ENCODE measurements at places on chromosomes 12 and 14. TPM values are rescaled to one million over a fixed set of nuclear protein-coding genes. Genes with fewer than 3 reads are reported as not detected.

DNA sequence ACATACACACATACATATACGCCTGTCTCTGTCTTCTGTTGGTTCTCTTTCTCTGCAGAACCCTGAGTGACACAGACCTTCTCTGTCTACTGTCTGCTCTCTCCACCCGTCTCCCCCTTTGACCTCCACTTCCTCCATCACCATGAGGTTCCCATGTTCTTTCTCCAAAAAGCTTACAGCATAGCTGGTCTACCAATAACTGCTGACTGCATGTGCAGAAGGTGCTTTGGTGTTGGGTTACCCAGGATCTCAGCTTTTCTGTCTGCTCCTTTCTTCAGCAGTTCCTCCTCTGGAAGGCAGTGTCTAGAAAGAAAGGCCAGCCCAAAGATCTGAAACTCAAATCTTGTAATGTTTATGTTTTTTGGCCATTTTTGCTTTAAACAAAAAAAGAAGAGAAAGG is 125.6 kb downstream of the SMOC1 start:
- no peak for DNase-seq

GLS2 gene
- total RNA-seq, result 5.4 TPM

GRCh38 chr12:52687497-52688385 is 7.5 kb upstream of the KRT1 start:
- no peak for DNase-seq

DNA sequence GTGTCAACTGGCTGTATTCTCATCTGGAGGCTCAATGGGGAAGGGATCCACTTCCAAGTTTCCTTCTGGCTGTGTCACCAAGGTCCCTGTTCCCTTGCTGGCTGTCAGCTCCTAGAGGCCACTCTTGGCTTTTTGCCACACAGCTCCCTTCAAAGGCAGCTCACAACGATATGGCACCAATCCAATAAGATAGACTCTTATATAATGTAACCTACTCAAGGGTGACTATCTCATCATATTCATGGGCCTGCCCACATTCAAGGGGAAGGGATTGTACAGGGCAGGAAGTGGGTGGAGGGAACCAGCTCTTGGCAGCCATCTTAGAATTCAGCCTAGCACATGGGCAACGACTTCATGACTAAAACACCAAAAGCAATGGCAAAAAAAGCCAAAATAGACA is 98.7 kb upstream of the PLXNC1 start:
- no peak for DNase-seq

KRT7 gene
- 2.4 TPM for total RNA-seq

- DNase-seq, result no peak
Observed at GRCh38 chr12:88600272-88600671, 20.0 kb upstream of the KITLG start.

DNA sequence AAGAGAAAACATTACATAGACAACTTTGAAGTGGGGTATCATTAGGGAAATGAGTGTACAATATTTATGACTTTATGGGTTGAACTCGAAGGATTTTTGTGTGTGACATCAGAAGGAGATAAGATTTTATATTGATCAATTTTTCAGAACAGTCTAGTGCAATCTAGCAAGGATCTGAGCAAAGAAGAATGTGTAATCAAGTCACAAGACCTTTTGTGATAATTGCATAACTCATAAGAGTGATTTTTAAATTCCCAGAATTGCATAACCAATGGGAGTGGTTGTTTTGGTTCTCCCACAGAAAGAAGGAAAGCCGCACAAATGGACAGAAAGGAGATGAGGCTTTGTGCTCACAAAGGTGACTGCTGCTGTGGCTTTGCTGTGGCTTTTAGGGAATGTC is 441.8 kb upstream of the FLRT2 start:
- DNase-seq, result no peak

- no peak for DNase-seq
Observed at GRCh38 chr14:99374964-99375363, 103.0 kb upstream of the BCL11B start.

Data from activated naive CD8-positive, alpha-beta T cell treated with anti-CD3 and anti-CD28 coated beads for 36 hours (primary cell).